SK-N-SH (cell line): ENCODE measurements at places on chromosomes 5 and 9. TPM values are rescaled to one million over a fixed set of nuclear protein-coding genes. Genes with fewer than 3 reads are reported as not detected.

Gene DMRT3
- not detected in 2 replicates for polyA plus RNA-seq

Gene STK32A
- 0.18 and 0.20 TPM in 2 replicates for polyA plus RNA-seq

DNA sequence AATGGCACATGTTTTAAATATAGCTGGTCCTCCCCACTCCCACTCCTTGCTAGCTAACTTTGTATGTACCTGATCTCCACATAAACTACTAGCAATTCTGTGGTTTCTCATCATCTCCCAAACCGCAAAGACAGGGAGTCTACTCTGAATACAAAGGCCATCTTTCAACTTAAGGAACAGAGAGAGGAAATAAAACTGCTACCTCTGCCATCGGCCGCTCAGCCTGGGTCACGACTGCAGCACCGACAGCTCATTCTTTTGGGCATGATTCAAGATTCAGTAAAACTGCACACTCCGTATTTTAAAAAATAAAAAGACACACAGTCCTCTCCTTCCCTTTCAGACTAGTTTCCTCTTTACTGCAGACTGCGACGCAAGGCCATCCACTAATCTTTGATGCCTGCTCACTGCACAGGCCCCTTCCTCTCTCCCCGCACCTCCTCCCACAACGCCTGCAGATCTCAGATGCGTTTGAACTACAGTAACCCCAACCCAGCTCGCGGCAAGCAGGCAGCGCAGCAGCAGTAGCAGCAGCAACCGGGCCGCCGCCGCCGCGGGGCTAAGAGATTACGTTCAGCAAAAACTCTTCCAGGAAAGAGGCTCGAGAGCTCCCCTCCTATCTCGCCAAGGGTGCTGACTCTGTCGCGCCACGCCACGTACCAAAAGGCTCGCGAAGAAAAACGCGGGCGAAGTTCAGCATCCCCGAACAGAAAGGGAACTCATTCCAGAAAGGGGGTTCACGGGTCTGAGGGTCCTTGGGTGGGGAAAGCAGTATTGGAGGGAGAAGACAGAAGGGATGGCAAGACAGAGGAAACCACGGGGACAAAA is 1.5 kb downstream of the RNF145 start:
- H3K27me3 ChIP-seq, result no peaks in the 10 kb centered on the region
- H3K36me3 ChIP-seq, result peaks cover 5% of the 10 kb centered on the region; the same call in 1 of the 2 replicates
- H3K27ac ChIP-seq, result peak overlapping the region; percentile 98
- peak overlapping the region; percentile 88 for H3K4me3 ChIP-seq

Gene UBE2QL1
- polyA plus RNA-seq, result 0.28 and 0.84 TPM in 2 replicates

GRCh38 chr9:120925535-120926396 is 830 bp downstream of the TRAF1 start:
- H3K36me3 ChIP-seq, result no peaks in the 10 kb centered on the region
- H3K4me3 ChIP-seq, result no peak overlapping the region
- H3K4me1 ChIP-seq, result peaks cover 17% of the 10 kb centered on the region
- H3K27me3 ChIP-seq, result no peaks in the 10 kb centered on the region

- H3K27ac ChIP-seq, result no peak overlapping the region
- H3K4me1 ChIP-seq, result no peaks in the 10 kb centered on the region
- H3K4me3 ChIP-seq, result no peak overlapping the region
- H3K27me3 ChIP-seq, result peaks cover 5% of the 10 kb centered on the region; the same call in 1 of the 2 replicates
- H3K36me3 ChIP-seq, result no peaks in the 10 kb centered on the region
- no peak for DNase-seq
Measured at GRCh38 chr5:158470764-158471534, 612.0 kb upstream of the CLINT1 start.

Gene GRIN1
- polyA plus RNA-seq, result 0.03 TPM in 1 of 2 replicates, not detected in the other

DNA sequence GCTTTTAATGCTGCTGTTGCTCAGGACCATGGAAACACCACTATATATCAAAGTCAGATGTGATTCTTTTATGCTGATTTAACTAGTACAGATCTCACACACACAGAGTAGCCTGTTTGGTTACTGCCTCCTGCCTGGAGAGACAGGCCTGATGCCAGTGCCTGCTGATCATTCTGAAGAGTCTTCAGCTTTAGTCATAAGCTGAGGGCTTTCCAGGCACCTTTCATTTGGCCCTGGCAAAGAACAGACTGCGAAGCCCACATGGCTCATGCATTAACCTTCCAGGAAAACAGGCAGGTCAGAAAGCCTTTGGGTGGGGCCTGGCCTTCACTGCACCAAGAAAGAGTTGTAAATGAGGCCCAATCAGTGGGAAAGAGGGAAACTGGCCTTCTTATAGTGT is 144.7 kb downstream of the SAXO1 start:
- H3K4me3 ChIP-seq, result no peak overlapping the region
- peaks cover 12% of the 10 kb centered on the region; the same call in 1 of the 2 replicates for H3K36me3 ChIP-seq
- peaks cover 13% of the 10 kb centered on the region; the same call in 1 of the 2 replicates for H3K4me1 ChIP-seq
- H3K27me3 ChIP-seq, result no peaks in the 10 kb centered on the region
- DNase-seq, result no peak

- peaks cover 17% of the 10 kb centered on the region for H3K4me1 ChIP-seq
- H3K36me3 ChIP-seq, result peaks cover 28% of the 10 kb centered on the region
Measured at GRCh38 chr5:68290260-68290674, 74.7 kb downstream of the PIK3R1 start.

DNA sequence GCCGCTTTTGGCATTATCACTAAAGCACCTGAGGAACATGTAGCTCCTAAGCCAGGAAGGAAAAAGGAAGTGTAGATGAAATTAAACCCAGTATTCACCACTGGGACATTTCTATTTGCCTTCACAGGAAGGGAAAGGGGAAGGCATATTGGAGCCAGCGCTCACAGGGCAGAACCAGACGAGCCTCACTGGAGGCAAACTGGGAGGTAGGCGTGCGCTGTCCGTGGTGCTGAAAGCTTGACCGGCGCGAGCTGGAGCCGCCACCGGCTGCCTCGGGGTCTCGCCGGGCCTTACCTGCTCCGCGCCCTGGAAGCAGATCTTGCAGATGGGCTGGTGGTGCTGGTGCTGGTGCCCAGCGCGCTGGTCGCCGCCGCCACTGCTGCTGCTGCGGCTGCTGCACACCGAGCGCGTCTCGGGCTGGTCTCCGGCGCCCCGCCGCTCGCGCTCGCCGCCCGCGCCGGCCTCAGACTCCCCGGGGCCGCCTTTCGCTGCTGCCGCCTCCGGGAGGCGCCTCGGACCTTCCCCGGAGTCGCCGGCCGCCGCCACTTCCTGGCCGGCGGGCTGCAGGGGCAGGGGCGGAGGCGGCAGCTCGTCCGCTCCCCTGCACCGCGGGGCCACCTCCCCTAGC is 732 bp downstream of the MARCHF11 start:
- H3K27ac ChIP-seq, result peak overlapping the region; percentile 96
- H3K4me1 ChIP-seq, result peaks cover 22% of the 10 kb centered on the region
- H3K4me3 ChIP-seq, result peak overlapping the region; percentile 56
- H3K27me3 ChIP-seq, result peaks cover 6% of the 10 kb centered on the region; the same call in 1 of the 2 replicates
- peak; percentile 73 for DNase-seq
- peaks cover 18% of the 10 kb centered on the region; the same call in 1 of the 2 replicates for H3K36me3 ChIP-seq

DNA sequence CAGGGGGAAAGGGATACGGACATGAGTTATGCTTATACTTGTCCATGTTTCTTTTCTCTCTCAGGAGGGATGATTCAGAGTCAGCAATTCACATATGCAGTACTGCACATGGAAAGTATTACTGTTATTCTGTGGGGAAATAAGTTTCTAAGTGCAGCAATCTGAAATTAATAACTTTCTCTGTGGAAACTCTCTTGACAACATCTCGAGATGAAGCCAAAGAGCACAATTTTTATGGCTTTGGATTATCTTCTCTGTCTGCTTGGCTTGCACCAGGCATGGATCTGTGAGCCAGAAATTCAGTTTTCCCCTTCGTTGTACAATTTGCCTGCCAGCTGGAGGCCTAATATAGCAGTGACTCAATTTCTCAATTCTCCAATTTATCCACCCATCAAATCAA is 2.5 kb upstream of the NDFIP1 start:
- H3K36me3 ChIP-seq, result peaks cover 3% of the 10 kb centered on the region
- DNase-seq, result no peak
- H3K27ac ChIP-seq, result no peak overlapping the region
- no peak overlapping the region for H3K4me3 ChIP-seq

DNA sequence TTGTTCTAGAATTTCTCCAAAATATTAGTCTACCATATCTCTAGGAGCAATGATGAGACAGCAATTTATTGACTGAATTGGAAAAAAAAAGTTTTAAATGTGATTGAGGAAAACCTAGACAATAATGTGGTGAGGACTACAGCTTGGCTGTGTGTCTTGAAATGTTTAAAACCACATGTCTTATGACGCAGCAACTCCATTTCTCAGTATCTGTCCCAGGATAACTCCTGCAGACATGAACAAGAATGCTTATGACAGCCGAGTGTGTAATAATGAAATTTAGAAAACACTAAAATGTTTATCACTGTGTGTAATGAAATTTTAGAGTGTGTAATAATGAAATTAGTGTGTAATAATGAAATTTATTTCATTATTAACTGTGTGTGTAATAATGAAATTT is 254.1 kb upstream of the DAPK1 start:
- H3K4me1 ChIP-seq, result peaks cover 4% of the 10 kb centered on the region; the same call in 1 of the 2 replicates
- H3K27me3 ChIP-seq, result no peaks in the 10 kb centered on the region
- no peak overlapping the region for H3K4me3 ChIP-seq
- DNase-seq, result no peak

- H3K27ac ChIP-seq, result no peak overlapping the region
- H3K4me3 ChIP-seq, result no peak overlapping the region
- no peaks in the 10 kb centered on the region for H3K4me1 ChIP-seq
Measured at GRCh38 chr9:89669361-89669842, 64.6 kb downstream of the GADD45G start.

DNA sequence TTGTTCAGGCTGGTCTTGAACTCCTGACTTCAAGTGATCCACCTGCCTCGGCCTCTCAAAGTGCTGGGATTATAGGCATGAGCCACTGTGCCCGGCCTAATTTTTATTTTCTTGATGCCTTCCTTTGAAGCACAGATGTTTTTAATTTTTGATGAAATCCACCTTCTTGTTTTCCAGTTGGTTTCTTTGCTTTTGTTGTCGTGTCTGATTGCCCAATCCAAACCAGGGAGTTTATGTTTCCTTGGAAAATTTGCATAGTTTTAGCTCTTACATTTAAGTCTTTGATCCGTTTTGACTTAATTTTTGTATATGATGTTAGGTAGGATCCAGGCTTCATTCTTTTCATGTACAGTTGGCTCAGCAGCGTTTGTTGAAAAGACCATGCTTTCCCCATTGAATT is 15.2 kb downstream of the EHMT1 start:
- H3K27me3 ChIP-seq, result no peaks in the 10 kb centered on the region
- H3K4me1 ChIP-seq, result no peaks in the 10 kb centered on the region; the same call in 1 of the 2 replicates
- no peaks in the 10 kb centered on the region for H3K36me3 ChIP-seq

- H3K36me3 ChIP-seq, result no peaks in the 10 kb centered on the region
- peaks cover 3% of the 10 kb centered on the region; the same call in 1 of the 2 replicates for H3K4me1 ChIP-seq
- H3K27me3 ChIP-seq, result peaks cover 12% of the 10 kb centered on the region; the same call in 1 of the 2 replicates
- peak; percentile 49 for DNase-seq
- H3K27ac ChIP-seq, result no peak overlapping the region
Measured at GRCh38 chr5:139393497-139394122, 1.3 kb downstream of the PROB1 start.

GRCh38 chr9:98550206-98550820 is 158.4 kb downstream of the GABBR2 start:
- no peak overlapping the region for H3K4me3 ChIP-seq
- no peaks in the 10 kb centered on the region; the same call in 1 of the 2 replicates for H3K4me1 ChIP-seq
- H3K27me3 ChIP-seq, result no peaks in the 10 kb centered on the region; the same call in 1 of the 2 replicates

Gene CCIN
- 0.44 and 0.54 TPM in 2 replicates for polyA plus RNA-seq

GRCh38 chr9:96136992-96137670 is 164.8 kb downstream of the HSD17B3 start:
- H3K36me3 ChIP-seq, result no peaks in the 10 kb centered on the region
- H3K27ac ChIP-seq, result no peak overlapping the region
- DNase-seq, result no peak
- no peaks in the 10 kb centered on the region; the same call in 1 of the 2 replicates for H3K27me3 ChIP-seq
- H3K4me1 ChIP-seq, result peaks cover 17% of the 10 kb centered on the region; the same call in 1 of the 2 replicates
- H3K4me3 ChIP-seq, result no peak overlapping the region

DNA sequence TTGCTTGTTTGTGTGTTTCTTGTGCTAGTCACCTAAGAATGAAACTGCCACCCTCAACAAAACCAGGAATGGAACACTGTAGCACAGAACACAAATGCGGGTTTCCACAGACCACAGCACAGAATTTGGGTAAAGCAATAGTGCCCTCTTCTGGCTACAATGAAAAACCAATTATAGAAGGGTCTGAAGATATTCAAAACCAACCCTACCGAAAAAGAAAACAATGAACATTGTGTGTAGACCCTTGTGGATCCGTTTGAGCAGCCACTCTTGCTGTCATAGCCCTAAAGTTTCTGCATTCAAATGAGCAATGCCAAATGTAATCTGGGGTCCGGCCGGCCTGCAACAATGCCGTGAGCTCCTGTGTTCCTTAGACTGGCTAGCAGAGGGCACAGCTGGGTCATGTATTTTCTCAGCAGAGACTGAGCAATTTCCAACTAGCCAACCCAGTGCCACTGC is 8.3 kb upstream of the ENC1 start:
- no peaks in the 10 kb centered on the region for H3K36me3 ChIP-seq
- peaks cover 7% of the 10 kb centered on the region; the same call in 1 of the 2 replicates for H3K4me1 ChIP-seq
- no peaks in the 10 kb centered on the region for H3K27me3 ChIP-seq
- H3K4me3 ChIP-seq, result no peak overlapping the region; the same call in 1 of the 2 replicates

Gene CAVIN4
- 0.54 and 0.73 TPM in 2 replicates for polyA plus RNA-seq

Gene BTNL3
- not detected in 2 replicates for polyA plus RNA-seq

Gene TRIM36
- 0.16 and 0.42 TPM in 2 replicates for polyA plus RNA-seq

- no peak overlapping the region for H3K4me3 ChIP-seq
- no peaks in the 10 kb centered on the region for H3K4me1 ChIP-seq
- H3K27ac ChIP-seq, result no peak overlapping the region
Measured at GRCh38 chr5:4862500-4862899, 277.6 kb upstream of the ADAMTS16 start.

DNA sequence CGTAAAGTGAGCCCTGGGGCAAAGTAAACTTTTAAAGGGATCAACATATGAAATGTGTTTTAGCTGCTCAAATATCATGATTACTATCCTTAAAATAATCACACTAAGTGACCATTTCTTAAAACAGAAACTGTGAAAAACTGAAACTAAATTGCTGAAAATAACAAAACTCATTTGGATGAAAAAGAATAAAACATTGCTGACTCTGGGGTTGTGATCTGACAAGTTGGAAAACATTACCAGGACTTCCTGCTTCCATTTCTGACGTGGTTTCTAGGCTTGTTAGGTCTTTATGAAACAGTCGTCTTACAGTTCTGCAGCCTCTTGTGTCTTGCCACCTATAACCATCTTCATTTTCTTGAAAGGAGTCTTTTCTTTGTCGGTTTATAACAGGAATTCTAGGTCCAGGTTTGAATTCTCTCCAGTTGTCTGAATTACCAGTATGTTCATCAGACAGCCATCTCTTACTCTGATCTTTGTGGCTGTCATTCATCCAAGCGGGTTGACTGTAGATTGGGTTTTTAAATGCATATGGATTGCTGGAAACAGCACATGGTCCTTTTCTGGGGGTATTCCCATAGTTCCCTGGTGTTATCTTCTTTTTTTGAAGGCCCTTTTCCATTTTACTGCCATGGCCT is 1.7 kb downstream of the TUT7 start:
- H3K27ac ChIP-seq, result no peak overlapping the region
- H3K4me3 ChIP-seq, result peak overlapping the region; percentile 90
- no peaks in the 10 kb centered on the region for H3K27me3 ChIP-seq
- DNase-seq, result no peak

- H3K36me3 ChIP-seq, result peaks cover 35% of the 10 kb centered on the region
- H3K27ac ChIP-seq, result no peak overlapping the region
- H3K4me3 ChIP-seq, result no peak overlapping the region
Measured at GRCh38 chr9:21322911-21323461, 12.2 kb downstream of the KLHL9 start.

DNA sequence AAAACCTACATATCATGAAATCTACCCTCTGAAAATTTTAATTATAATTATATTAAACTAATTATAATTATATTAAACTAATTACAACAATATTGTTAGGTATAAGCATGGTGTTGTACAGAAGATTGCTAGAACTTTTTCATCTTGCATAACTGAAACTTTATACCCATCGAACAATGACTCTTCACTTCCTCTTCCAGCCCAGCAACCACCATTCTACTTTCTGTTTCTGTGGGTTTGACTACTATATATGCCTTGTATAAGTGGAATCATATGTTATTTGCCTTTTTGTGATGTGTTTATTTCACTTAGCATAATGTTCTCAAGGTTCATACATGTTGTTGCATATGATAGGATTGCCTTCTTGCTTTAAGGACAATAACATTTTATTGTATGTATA is 274.2 kb upstream of the CCNH start:
- no peak for DNase-seq
- H3K4me1 ChIP-seq, result no peaks in the 10 kb centered on the region
